ENCODE measurements at places on chromosomes 1 and 21.

DNA sequence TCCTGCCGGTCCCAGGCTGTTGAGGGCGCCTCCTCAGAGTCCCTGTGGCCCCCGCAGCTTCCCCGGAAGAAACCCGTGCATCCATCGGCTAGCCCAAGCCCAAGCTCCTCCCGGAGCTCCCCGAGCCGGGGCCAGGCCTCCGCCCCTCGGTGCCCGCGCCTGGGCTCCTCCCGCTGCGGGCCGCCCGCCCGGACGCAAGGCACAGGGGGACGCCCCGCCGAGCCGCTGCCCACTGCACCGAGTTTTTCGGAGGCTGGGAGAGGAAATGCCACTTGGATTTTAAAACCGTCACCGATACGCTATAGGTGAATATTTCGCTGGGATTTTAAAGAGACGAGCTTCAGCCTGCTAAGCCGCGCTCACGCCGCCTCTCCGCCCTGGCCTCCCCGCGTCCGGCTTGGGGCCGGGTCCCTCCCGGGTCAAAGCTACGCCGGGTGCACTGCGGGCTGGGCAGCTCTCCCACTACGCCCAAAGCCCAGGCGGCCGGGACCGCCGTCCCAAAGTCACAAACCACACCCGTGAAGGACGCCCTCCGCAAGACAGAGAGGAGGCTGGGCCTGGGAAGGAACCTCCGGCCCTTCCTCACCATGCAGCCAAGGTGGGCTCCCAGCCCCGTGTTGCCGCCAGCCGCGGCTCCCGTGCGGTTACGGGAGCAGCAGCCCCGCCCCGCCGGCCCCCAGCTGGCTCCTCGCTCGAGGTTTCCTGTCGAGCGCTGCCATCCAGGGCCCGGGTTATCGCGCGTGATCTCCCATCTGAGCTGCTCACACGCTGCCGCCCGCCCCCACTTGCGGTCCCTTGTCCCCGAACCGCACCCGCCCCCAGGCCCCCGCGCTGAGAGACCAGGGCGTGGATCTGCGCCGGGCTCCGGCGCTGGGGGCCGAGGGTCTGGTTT lies 63.2 kb downstream of the CD247 start:
- DNase-seq = peak; percentile 67

GRCh38 chr21:42073145-42074099 lies 2.3 kb downstream of the UMODL1 start:
- no peak for DNase-seq

DNA sequence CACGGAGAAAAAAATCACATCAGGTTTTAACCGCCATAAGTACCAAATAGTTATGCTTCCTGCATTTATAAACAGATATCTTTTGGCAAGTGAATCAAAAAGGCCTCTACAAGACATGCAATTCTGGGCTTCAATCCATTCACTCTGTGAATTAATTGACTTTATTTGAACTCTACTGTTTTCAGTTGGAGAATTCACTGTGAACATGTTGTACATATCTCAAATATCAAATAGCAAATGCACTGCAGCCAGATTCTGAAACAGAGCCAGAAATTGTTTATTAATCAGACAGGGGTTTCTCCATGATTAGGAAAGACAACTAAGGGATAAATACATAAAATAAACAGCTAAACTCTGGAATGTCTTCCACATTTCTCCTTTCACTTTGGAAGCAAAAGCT lies 445.4 kb upstream of the NFIA start:
- DNase-seq = no peak

DNA sequence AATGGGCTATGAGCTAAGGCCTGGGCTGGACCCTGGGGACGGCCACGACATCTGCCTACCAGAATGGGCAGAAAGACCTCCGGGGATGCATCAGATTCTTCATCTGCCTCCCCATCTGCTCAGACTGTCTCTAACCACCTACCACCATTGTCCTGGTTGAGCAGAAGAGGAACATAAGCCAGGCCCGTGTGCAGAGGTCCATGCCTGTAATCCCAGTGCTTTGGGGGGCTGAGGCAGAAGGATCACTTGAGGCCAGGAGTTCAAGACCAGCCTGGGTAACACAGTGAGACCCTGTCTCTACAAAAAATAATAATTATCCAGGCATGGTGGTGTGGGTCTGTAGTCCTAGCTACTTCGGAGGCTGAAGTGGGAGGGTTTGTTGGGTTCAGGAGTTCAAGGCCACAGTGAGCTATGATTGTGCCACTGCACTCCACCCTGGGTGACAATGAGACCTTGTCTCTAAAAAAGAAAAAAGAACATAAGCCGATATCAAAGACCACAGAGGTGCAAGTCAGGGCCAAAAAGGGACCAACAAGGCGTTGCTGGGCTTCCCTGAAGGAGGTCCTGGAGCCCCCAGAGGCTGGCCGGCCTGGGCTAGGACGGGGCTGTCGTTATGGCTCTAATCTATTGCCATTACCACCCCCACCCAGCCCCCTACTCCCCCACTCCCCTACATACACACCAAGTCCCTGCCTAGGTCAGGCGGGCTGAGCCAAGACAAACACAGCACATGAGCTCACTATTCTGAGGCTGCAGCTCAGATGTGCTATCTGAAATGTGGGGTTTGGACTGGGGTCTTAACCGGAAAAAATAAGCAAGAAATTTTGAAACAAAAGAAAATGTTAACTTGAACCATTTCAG lies 239.2 kb upstream of the RAB4A start:
- DNase-seq = no peak

- no peak for DNase-seq
Observed at GRCh38 chr1:22418933-22419382, 32.7 kb upstream of the ZBTB40 start.

DNA sequence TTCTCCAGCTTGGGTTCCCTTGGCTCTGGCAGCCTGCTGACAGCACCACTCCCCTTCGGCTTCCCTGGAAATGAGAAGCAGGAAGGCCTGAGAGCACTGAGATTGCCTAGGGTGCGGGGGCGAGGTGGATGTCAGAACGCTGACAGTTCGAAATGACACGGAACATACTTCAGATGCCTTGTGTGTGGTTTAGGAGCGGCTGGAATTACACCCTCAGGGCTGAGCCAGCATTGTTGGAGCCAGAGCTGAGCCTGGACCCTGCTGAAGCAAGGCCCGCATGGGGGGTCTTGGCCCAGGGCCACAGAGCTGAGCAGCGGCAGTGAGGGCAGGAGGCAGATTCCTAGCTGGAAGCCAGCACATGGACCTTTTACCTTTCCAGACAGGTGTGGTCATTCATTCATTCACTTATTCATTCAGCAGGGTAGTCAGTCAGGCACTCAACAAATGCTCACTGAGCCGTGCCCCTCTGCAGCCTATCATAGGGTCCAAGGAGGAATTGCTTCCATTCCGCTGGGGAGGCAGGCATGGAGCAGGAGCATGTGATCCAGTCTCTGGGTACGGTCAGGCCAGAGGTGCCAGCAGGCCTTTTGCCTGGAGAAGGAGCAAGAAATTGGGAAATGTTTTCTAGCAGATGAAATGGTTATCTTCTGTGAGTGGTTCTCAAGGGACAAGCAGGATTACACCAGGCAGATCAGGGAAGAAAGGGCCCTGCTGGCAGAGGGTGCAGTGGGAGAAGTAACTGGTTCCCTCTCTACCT lies 6.6 kb upstream of the FOXE3 start:
- DNase-seq = no peak

- no peak for DNase-seq
Observed at GRCh38 chr1:147651466-147651865, 18.9 kb downstream of the ACP6 start.

Measured in gastrocnemius medialis (tissue), 4 donors.